Right forelimb (tissue), 1 donor: ENCODE measurements at places on chromosomes 5 and 9.

DNA sequence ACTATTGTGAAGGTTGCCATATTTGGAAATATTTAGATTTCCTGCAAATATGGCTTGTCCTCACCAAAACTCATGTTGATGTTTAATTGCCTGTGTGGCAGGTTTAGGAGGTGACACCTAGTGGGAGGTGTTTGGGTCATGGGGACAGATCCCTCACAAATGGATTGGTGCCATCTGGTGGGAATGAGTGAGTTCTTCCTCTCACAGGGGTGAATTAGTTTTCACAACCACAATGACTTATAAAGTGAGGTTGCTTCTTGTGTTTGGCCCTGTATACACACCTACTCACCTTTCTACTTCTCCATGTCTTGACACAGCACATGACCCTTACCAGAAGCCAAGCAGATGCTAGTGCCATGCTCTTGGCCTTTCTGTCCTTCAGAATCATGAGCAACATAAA lies 41.1 kb downstream of the ISOC1 start:
- DNase-seq = no peak

GRCh38 chr5:155082401-155082800 lies 68.8 kb downstream of the KIF4B start:
- no peak for DNase-seq

DNA sequence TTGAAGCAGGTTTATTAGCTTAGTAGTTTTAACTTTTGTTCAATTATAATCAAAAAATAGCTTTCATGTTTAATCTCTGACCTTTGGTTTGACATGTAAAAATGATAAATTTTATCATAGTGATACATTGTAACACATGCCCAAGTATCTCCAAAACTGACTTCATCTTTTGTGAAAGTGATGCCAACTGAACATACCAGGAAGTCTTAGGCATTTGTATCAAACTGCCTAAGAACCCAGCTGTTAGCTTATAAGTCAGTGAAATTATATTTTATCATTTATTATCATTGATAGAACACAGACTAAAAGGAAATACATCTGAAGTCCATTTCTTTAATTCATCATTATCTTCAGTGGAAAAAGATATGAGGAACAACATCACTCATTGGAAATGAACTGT lies 39.1 kb downstream of the NIPBL start:
- no peak for DNase-seq

DNA sequence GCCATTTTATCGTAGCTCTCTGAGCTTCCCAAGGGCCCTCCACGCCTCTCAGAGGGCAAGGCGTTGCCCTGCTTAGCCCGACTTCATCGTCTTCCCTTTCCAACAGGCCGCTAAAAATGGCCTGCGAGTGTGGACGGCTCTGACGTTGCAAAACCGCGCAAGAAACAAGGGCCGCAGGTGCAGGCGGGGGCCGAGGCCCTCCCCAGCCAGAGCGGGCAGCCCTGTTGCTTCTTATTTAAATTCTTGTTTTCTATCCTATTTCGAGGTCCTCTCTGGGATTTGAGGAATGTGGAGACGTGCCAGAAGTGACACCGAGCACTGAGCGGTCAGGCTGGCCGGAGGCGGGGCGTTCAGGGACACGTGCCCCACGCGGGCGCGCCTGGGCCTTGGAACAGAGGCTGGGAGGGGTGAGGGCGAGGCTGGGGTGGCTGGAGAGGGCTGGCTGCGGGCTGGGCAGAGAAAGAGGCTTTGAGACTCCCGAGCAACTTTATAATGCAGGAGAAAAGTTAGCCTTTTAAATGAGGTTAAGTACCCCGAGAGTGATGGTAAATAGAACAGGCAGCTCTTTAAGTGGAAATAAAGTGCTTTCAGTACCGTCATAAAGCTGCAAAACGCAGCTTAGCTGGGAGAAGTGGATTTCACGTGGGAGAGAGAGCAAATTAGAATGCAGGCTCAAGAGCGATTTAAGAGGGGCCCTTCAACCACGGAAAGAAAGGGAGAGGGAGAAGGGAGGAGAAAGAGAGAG lies 243.6 kb downstream of the AUH start:
- DNase-seq = peak; percentile 82

DNA sequence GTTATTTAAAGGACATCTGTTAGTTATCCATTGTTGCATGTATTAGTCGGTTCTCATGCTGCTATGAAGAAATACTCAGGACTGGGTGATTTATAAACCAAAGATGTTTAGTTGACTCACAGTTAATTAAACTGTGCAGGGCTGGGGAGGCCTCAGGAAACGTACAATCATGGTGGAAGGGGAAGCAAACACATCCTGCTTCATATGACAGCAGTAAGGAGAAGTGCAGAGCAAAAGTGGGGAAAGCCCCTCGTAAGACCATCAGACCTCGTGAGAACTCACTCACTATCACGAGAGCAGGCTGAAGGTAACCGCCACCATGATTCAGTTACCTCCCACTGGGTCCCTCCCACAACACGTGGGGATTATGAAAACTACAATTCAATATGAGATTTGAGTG lies 2064.1 kb downstream of the MAT2B start:
- no peak for DNase-seq

DNA sequence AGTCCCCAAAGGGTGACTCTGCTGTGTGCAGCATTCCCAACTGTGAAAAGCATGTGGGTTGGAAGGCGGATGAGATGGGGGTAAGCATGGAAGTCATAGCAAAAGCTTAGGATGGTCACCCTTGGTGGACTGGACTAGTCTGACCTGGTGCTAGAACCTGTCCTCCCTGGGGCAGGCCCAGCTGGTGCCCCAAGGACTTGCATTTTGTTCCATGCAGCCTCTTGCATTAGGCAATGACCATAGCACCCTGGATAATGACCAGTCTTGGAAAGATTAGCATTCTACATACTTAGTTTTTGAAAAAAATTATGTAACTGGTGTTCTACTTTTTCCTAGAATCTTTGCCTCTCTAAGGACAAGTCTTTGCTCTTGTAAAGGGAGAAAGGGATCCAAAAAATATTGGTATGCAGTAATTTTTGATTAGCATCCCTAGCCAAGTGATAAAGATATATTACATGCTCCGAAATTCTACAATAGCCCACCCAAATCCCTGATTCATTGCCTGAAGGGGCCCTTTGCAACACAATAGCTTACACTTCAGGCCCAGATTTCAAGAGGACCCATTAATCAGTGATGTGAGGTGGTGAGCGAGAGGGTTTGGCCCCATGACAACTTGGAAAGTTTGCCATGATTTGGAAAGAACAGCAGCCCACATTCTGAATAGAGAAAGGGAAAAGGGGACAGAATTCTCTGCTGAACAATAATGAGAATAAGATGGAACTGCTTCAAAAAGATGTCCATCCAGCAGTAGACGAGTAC lies 93.3 kb upstream of the CD180 start:
- no peak for DNase-seq

DNA sequence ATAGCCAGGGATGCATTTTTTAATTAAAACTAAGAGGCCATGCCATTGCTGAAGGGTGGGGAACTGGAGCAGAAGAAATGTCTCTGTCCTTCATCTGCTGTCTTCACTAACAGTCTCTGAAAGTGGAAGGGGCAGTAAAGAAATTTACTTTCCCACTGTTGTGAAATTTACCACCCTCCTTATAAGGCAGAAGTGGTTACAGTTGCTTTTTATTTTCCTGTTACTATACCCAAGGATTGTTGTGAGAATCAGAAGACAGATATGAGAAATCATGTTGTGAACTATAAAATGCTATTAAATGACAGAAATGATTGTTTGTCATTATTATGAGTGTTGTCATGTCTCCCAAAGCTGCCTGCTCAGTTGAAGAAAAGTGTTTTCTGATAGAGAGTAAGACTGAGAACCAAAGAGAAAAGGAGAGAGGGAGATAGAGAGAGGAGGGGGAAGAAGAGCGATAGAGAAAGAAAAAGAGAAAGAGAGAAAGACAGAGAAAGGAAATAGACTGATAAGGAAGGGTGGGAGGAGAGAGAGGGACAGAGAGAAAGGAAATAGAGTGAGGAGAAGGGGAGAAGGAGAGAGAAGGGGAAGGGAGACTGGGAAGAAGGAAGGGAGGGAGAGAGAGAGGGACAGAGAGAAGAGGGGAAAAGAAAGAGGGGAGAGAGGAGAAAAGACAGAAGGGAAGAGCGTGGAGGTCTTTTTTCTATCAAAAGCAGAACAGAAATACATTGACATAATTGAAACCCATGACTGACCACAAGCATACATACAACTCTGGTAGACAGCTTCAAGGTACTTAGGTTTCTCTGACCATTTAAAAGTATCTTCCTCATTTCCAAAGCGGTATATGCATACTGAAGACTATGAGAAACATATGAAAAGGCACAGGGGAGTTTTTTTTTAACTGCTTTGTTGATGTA lies 22.5 kb downstream of the SEC61B start:
- no peak for DNase-seq

- no peak for DNase-seq
Measured at GRCh38 chr5:113179156-113179555, 202.6 kb downstream of the DCP2 start.

- DNase-seq = peak; percentile 80
Measured at GRCh38 chr5:40797273-40798011, 732 bp downstream of the PRKAA1 start.

DNA sequence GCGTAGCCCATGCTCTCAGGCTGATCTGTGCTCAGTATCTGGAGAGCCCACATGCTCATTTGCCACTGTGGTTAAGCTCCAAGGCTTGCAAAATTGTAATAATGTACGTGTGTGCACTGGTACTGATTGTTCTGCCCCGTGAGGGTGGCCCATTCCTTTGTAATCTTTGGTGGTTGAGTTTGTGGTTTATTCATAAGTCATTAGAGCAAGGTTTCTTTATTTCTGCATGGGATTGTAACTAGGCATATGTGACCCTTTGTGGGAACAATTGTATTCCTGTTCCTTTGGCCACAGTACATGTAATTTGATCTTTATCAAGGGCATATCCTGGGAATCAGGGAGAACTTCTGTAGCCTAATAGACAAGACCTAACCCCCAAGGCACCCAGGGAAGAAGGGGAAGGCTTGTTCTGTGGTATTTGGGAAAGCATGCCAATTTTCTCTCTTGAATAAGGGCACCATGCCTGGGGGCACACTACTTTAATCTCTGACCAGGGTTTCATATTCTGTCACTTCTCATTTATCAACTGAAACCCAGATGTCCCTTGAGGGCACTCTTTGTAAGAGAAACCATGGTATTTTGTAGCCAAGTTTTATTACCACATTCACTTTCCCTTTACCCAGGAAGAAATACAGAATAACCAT lies 74.6 kb downstream of the NPR3 start:
- DNase-seq = no peak

GRCh38 chr5:77893225-77893860 lies 117.2 kb upstream of the TBCA start:
- no peak for DNase-seq

- no peak for DNase-seq
Measured at GRCh38 chr5:93219641-93220145, 361.3 kb downstream of the NR2F1-AS1 start.

DNA sequence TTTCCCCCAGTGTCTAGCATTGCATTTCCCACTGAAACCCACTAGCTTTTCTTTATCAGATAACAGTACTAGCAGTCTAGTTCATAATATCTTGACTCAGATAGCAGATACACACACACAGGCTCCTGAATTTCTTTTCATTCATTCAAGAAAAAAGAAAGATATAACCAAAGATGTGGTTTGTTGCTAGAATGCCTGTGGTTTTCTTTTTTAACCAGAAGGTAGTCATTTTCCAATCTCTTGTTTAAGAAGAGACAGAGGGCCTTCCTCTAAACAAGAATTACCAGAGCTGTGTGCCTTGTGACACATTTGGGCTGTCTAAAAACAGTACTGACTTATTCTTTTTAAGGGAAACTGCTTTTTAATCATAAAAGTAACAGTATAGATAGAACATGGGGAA lies 167.3 kb downstream of the PJA2 start:
- no peak for DNase-seq

- DNase-seq = no peak
Measured at GRCh38 chr9:35918780-35919179, 9.5 kb downstream of the SPAAR start.

DNA sequence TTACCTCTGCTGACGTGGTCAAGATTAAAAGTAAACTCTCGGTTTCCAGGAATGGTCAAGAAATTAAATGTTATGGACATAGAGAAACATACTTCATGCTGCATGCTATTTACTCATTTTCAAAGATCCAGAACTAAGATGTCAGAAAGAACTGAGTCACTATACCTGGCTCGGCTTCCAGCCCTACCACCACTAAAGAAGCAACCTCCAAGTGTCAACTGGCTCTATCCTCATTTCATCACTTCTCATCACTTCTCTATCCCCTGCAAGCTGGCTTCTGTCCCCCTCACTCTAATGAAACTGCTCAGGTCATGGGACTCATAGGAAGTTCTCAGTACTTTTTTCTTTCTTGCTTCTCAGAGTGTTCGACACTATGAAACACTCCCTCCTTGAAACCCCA lies 116.2 kb downstream of the CDK5RAP2 start:
- no peak for DNase-seq

DNA sequence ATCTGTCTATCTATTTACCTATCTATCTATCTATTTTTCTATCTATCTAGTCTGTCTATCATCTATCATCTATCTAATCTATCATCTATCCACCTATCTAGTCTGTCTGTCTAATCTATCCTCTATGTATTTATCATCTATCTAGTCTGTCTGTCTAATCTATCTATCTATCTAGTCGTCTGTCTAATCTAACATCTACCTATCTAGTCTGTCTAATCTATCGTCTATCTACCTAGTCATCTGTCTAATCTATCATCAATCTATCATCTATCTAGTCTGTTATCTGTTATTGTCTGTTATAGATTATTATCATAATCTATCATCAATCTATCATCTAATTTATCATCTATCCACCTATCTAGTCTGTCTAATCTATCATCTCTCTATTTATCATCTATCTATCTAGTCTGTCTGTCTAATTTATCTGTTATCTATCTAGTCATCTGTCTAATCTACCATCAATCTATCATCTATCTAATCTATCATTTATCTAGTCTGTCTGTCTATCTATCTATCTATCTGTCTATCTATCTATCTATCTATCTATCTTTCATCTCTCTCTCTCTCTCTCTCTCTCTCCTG lies 80.2 kb upstream of the ZNF618 start:
- no peak for DNase-seq

DNA sequence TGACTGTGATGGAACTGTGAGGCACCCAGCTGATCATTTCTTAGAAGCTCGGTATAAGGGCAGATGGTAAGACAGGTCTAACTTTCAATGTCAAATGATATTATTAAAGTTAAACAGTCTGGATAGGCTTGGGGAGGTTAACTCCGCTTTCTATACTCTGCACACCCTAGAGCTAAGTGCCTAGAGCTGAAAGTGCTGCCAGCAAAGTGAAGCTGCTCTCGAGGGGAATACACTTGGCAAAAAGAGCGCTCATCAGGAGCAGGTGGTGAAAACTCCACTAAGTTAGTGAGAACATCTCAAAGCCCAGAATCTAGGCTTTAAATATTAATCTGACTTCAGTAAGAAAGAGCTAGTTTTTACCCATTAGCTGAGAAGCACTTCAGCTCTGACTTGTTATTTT lies 349.6 kb upstream of the SLC30A5 start:
- no peak for DNase-seq

GRCh38 chr9:131500939-131501541 lies 1.7 kb upstream of the POMT1 start:
- DNase-seq = no peak
